ENCODE measurements at places on chromosomes 11 and 22. TPM values are rescaled to one million over a fixed set of nuclear protein-coding genes. Genes with fewer than 3 reads are reported as not detected.

DNA sequence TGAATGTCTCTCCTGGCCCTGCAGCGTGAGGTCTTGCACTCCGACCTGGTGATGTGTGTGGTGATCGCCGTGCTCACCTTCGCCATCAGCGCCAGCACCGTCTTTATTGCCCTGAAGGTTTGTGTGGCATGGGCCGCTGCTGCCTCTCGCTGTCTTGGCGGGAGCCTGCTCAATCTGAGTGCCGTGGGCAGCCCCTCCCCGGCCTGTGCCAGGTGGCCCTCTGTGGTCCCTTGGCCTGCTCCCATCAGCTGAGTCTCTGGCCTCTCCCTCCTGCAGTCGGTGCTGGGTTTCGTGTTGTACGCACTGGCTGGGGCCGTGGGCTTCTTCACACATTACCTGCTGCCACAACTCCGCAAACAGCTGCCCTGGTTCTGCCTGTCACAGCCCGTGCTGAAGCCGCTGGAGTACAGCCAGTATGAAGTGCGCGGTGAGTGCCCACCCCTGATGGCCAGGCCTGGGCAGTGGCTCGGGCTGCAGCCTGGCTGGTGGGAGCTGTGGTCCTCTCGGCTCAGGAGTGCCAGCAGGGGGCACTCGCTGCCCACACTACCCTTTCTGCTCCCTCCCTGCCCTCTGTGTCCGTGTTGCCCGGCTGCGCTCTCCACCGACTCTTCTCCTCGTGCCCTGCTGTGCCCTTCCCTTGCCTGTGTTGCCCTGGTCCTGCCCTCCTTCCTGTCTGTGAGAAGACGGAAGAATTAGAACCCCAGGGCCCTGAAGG lies 10.2 kb downstream of the PCNX3 start:
- DNase-seq: peak; percentile 68

DNA sequence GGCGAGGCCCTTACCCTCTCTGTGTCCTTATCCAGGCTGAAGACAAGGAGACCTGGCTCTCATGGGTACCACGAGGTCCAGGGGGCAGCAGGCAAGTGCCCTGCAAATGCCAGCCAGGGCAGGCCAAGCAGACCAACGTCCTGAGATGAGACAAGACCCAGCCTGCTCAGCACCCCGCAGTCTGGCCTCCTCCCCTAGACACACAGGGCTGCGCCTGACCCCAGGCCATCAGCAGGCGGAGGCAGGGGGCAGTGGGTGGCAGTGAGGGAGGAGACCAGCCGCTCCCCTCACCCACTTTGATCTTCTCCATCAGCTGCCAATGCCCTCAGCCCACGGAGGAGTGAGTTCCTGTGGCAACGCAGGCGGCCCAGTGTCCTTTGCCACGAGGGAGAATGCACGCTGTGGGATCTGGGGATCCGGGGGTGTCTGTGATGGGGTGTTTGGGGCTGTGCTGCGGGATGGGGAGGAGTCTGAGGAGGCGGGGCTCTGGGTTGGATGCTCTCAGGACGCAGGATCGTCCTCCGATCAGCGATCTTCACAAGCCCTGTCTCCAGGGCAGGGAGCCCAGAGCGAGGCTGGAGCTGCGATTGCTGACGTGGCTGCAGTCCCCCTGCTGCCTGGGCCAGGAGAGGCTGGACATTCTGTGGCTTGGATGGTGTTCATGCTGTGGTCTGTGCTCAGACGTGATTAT lies 30.5 kb upstream of the PPARA start:
- no peak for DNase-seq

GRCh38 chr11:55697817-55698216 lies 35.8 kb downstream of the OR4C6 start:
- no peak for DNase-seq

- no peak for DNase-seq
Measured at GRCh38 chr11:121802542-121802941, 313.5 kb downstream of the BLID start.

GRCh38 chr22:31575190-31575589 lies 78.9 kb downstream of the SFI1 start:
- DNase-seq: peak; percentile 76

DNA sequence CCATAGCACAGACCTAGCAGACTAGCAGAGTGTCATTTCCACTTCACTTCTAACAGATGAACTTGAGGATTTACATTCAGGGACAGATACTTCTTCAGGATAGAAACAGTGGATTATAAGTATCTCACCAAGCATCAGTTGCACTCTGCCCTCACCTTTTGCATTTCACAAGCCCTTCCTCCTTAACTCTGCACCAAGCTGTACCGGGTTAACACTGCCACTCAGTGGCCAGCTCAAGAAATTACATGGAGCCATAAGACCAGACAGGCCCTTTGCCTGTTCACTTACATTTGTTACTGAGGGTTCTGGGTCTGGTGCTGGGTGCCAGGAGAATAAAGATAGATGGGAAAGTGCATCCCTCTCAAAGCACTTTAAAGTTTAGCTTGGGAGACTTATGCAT lies 309.8 kb downstream of the SHANK2 start:
- peak; percentile 56 for DNase-seq

GRCh38 chr11:2940921-2941821 lies 12.0 kb upstream of the PHLDA2 start:
- no peak for DNase-seq

The RNF121 gene
- total RNA-seq: 41.9 TPM

The CRYBB2 gene
- not detected for total RNA-seq

The SCUBE1 gene
- 0.05 TPM for total RNA-seq

The SMC1B gene
- total RNA-seq: 0.16 TPM

The GGTLC2 gene
- not detected for total RNA-seq

The OR5B21 gene
- not detected for total RNA-seq
